ENCODE measurements at places on chromosomes 7 and 10. TPM values are rescaled to one million over a fixed set of nuclear protein-coding genes. Genes with fewer than 3 reads are reported as not detected.

CYP2C18 gene
- 27.2 TPM for total RNA-seq

RAMP3 gene
- total RNA-seq = 7.8 TPM

OGDHL gene
- total RNA-seq = 0.52 TPM

ALOX5 gene
- 4.1 TPM for total RNA-seq

UNC5B gene
- 37.0 TPM for total RNA-seq

FOXI2 gene
- 0.32 TPM for total RNA-seq

GDF10 gene
- total RNA-seq = not detected

DNA sequence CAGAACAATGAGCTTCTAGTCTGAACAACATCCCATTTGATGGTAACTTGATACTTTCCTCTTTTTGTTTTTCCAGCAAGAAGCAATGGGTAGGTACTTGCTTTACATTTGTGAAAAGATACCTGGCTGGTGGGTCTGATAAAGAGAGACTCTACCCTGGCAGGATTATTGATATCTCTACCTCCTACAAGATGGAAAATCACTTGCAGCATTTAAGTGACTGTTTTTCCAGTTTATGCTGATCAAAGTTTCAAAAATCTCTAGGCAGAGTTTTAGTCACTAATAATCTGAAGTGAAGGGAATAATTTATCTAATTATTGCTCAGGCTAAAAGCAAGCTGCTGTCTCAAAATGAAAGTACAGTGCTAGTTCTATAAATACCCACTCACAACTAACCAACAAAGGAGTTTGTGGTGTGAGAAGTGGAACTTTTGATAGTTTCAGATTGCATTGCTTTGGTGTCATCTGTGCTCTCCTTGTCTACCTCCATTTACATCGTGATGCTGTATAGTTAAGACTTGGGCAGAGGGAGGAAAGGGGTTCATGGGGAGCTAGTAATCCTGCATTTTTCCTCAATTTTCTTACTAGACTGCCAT, 86.0 kb upstream of the ANKRD1 start:
- ATAC-seq = no peak

- no peak for ATAC-seq
Observed at GRCh38 chr7:95264363-95264891, 59.9 kb downstream of the PON1 start.

DNA sequence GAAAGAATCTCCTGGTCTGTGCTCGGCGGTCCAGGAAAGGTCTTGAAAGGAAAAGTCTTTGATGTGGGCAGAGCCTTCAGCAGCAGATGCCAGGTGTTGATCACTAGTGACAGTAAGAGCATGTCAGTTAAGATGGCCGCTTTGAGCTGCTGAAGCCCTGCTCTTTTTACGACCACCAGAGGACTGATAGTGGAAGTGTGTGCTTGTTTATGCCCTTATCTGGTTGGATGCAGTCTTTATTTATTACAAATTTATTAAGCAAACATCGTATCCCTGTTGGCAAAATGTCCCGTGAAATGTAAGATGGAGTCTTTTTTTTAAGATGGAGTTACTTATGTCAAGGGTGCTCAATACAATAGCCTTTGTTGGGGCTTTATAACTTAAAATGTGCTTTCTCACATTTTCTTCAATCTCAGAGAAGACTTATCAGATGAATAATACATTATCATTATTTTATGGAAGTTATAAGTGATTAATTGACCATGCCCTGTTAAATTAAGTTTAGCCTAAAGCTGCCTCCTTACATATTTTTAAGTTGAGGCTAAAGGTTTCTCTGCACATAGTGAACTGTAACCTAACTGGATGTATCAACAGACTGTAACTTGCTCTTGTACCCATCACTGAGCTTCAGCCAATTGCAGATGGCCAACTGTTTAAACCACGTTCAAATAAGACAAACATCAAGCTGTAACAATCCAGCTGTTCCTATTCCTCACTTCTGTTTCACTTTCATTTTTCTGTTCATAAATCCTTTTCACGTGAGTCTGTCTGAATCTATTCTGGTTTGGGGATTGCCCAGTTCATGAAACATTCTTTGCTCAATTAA, 97.4 kb upstream of the PIK3CG start:
- no peak for ATAC-seq

DNA sequence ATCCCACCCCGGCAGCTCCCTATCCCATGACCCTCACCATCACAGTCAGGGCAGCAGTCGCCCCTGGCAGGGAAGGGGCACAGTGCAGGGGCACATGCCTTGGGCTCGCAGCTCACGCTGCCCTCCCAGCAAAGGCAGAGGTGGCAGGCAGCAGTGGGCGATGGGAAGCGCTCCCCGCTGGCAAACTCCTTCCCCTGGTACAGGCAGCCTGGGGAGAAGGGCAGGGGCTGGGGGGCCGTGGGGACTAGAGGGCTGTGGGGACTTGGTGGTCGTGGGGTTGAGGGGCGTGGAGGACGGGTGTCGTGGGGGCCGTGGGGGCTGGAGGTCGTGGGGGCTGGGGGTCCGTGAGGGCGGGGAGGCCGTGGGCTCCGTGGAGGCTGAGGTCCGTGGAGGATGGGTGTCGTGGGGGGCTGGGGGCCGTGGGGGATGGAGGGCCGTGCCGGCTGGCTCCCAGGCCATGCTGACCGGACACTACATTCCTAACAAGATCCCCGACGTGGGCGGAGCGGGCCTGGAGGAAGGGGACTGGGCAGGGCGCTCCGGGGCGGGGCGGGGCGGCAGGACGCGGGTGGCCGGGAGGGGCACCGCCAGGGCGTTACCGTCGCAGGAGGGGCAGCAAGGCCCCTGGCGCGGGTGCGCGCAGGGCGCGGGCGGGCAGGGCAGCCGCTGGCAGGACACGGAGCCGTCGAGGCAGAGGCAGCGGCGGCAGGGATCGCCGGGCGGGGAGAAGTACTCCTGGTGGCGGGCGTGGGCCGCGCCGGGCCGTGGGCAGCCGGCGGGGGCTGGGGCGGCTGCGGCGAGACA, 20.0 kb downstream of the KCP start:
- ATAC-seq = peak; percentile 43

GRCh38 chr10:75438275-75438674, 6.9 kb downstream of the LRMDA start:
- ATAC-seq = no peak

GRCh38 chr7:31857172-31857571, 170.2 kb downstream of the PPP1R17 start:
- ATAC-seq = no peak

GRCh38 chr10:85832988-85833387, 533.6 kb downstream of the GRID1 start:
- ATAC-seq = no peak

- no peak for ATAC-seq
Observed at GRCh38 chr7:50449501-50449880, 659 bp downstream of the FIGNL1 start.

DNA sequence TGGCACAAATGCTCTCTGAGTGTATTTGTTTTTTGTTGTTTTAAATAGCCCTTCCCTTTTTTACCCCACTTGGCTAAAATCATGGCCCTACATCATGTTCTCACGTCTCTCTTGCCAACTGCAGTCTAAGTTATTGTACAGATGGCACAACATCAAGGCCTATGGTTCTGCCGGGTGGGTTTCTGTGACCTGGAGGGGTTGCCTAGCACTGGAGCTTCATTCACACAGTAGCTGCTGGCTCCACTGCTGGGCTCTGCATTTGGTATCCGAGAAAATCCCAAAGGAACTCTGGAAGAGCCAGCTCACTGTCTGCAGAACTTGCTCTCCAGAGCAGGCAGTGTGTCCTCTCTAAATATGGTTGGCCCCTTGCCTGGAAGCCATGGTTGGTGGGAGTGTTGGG, 120.6 kb downstream of the LRRC4 start:
- no peak for ATAC-seq

DNA sequence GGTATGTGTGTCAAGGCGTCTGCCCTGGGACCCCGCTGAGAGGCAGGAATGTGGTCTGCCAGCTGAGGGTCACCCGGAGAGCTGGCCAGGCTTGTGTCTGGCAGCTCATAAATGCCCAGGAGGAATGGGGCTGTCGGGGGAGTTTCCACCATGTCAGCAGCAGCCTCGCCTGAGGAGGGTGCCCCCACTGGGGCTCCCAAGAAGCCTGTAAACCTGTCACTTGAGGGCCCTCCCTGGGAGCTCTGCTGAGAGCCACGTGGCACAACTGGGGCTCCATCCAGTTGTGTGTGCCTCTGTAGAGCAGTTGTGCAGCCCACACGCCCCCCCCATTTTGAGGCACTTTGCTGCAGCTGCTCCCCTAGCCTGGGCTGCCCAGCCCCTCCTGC, 70.6 kb downstream of the NEURL1 start:
- ATAC-seq = no peak

DNA sequence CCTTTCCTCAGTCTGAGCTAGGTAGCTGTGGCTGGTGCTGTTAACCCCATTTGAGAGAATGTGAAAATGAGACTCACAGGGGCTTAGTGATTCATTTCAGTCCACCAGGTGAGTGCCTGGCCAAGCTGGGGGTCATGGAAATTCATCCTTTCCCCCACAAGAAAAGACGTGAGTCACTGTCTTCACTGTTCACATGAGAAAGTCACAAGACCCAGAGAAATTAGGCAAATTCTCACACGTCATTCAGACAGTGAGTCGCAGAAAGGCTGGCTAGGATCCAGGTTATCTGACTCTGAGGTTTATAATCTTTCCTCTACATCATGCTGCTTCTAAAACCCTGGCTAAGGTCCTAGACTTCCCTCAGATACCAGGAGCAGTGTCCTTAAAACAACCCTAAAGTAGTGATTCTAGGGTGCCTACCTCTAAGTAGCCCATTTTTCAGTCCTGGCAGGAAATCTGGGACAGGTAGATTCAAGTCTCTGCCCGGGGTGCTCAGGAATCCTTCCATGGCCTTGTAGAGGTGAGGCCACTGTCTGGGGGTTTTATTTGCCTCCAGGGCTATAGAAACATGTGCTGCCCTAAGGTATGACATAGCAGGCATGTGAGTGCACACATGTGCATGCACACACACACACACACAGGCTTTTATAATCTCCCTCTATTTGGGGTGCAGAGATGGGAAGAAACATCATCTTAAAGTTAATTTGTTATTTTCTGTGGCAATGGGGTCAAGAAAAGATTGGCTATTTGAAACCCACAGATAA, 427.9 kb upstream of the CELF2 start:
- ATAC-seq = no peak

DNA sequence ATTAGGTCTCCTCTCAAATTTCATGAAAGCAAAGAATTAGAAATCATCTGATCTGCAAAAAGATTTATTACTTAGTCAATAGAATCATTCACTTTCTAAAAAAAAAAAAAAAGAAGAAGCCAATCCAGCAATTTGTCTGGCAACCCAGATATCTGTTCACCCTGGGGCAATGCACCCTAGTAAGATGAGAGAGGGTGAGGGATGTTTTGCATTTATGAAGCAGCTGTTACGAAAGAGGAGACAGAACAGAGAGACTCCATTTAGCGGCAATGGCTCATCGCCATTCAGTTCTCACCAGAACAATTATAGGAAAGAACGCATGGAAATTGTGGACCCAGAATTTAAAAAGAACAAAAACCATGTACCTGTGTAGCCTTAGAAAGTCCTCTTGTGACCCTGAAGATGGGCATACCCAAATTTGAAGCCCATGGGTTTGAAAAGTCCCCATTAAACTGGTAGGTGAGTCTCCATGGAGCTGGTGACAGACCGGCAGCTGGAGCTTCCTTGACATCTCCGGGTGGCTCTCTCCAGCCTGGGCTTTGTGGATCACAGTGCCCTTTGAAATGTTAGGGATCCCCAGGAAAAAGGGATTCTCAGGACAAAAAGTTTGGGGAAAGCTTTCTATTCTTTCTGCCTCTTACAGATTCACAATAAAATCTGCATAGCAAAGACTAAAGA, 45.5 kb upstream of the CCDC3 start:
- ATAC-seq = no peak

DNA sequence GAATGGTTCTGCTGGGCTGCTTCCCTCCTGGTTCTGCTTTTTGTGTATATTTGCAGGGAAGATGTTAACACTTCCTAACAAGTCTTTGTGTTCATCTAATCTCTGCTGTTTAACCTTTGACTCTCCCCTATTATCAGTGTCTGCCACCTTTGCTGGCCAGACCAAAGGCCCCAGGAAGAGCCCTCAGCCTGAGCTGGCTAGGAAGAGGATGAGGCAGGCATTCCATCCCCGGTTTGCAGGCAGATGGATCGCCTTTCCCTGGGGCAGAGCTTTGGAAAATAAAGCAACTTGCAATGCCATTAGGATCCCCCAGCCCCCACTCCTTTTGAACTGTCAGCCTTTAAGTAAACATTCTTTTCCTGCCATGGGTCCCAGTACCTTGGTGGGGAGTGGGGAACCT, 19.0 kb downstream of the DPCD start:
- ATAC-seq = no peak

DNA sequence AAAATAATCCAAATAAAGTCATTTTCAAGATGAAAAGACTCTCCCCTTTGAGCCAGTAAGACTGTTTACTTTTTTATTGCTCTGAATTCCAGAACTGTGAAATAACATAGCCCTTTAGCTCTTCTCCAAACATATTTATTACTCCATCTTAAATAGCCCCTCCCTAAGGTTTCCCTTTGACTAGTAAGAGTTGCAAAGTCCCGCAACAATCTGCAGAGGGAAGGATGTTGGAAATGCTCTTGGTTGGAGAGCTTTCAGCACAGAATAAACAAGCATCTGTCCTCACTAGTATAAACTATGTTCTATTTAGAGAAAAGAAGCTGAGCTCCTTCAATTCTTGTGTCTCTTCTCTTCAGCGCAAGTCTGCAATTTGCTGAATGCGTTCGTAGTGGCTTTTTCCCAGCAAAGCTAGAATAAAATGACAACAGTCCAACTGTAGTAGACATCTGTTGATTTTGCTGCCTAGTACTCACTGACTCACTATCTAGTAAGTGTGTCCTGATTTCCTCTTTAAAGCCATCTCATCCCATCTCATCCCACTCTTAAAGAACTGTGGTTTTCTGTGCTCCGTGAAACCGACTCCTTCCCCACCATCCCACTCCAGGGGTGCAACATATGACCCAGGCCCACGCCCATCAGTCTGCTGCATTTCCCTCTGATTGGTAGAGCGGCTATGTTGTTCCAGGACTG, 104.0 kb downstream of the FAM107B start:
- ATAC-seq = no peak

- ATAC-seq = no peak
Observed at GRCh38 chr10:99520847-99521764, 11.6 kb upstream of the NKX2-3 start.

GRCh38 chr7:90320801-90321494, at the start of gene FAM237B:
FAM237B (minus strand) TSS chr7:90321304; CDS start chr7:90319748, 1,556 bp downstream.
- ATAC-seq = peak; percentile 60

DNA sequence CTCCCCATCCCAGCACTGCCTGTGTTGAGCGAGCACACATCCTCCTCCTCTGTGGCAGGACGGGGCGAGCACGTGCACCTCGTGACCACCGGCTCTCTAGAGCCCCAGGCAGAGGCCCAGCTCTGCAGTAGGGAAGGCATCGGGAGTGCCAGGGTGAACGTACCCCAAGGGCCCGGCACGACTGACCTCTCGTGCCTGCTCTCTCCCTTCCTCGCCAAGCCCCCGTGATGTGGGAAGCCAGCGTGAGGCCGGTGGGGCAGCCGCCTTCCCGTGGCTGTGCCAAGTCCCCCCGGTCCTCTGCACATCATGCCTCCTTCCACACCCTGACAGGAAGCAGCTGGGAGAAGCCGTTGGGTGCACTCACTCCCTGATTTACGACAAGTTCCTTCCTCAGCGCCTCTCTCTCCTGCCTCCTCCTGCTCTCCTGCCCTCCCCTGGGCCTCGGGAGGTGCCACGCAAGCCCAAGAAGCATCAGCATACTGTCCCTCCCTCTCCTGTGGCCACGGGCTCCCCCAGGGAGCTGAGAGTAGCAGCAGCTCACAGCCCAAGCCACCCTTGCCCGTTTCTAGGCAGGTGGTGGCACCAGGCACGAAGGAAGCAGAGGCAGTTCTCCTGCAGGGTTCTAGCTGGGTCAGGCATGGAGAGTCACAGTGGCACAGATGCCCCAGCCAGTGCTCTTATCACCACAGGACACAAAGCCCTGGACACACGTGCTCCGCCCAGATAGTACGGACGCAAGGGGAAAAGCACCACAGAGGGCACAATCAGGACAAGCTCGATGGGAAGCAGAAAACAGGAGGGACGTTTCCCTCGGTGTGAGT, 47.0 kb downstream of the AMZ1 start:
- no peak for ATAC-seq
